ENCODE measurements at places on chromosomes 13 and 19. TPM values are rescaled to one million over a fixed set of nuclear protein-coding genes. Genes with fewer than 3 reads are reported as not detected.

ZNF546 gene
- total RNA-seq: 10.2 TPM

KASH5 gene
- not detected for total RNA-seq

DNA sequence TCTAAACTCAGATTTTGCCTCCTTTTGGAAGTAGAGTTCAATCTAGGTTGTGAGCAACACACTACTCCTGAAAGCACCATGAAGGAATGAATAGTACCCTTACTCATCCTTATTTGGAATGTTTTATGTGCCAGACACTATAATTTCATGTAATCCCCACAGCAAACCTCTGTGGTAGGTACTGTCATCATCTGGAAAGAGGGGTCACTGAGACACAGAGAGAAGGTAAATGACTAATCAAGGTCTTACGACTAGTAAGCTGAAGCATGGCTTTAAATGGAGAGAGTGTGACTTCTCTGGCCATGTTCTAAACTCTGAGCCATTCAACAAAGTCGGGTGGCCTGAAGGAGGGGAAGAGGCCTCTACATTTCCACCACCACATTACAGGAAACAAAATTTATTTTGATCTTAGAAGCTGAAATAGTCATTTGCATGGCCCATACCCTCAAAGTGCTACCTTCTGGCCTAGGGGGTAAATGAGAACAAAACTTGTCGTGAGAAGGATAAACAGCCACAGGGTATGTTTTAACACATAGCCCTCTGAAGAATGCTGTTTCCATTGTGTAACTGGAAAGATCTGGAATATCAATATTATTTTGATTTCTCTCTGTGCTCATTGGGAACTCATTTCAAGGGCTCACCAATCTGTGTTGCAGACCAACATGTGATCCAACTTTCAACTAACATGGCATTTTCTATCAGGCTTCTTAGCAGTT, 180.8 kb upstream of the RFC3 start:
- H3K27me3 ChIP-seq: no peaks in the 10 kb centered on the region
- no peaks in the 10 kb centered on the region for H3K36me3 ChIP-seq
- H3K27ac ChIP-seq: no peak overlapping the region
- DNase-seq: no peak
- H3K4me1 ChIP-seq: peaks cover 10% of the 10 kb centered on the region

DNA sequence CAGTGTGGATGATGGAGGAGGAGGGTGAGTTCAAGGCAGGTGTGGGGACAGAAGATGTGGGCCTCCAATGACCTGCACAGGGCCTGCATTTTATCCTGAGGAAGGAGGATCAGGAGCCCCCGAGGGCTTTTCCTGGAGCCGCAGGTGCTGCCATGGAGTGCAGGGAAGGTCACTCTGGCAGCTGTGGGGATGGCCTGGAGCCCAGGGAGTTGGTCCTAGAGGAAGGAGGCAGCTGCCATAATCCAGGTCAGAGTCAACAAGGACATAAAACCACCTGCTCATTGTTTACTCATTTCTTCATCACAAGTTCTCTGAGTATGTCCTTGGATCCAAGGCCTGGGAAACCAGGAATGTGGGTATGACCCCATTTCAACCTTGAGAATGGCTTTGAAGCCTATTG, 87.2 kb downstream of the SCGB2B2 start:
- no peak for DNase-seq
- no peaks in the 10 kb centered on the region for H3K27me3 ChIP-seq
- no peak overlapping the region for H3K4me3 ChIP-seq
- H3K36me3 ChIP-seq: no peaks in the 10 kb centered on the region
- no peak overlapping the region for H3K27ac ChIP-seq

- H3K4me3 ChIP-seq: no peak overlapping the region
- peaks cover 34% of the 10 kb centered on the region for H3K36me3 ChIP-seq
- peaks cover 21% of the 10 kb centered on the region for H3K4me1 ChIP-seq
- no peaks in the 10 kb centered on the region for H3K27me3 ChIP-seq
Measured at GRCh38 chr19:8511573-8512101, 2.3 kb downstream of the ZNF414 start.

DNA sequence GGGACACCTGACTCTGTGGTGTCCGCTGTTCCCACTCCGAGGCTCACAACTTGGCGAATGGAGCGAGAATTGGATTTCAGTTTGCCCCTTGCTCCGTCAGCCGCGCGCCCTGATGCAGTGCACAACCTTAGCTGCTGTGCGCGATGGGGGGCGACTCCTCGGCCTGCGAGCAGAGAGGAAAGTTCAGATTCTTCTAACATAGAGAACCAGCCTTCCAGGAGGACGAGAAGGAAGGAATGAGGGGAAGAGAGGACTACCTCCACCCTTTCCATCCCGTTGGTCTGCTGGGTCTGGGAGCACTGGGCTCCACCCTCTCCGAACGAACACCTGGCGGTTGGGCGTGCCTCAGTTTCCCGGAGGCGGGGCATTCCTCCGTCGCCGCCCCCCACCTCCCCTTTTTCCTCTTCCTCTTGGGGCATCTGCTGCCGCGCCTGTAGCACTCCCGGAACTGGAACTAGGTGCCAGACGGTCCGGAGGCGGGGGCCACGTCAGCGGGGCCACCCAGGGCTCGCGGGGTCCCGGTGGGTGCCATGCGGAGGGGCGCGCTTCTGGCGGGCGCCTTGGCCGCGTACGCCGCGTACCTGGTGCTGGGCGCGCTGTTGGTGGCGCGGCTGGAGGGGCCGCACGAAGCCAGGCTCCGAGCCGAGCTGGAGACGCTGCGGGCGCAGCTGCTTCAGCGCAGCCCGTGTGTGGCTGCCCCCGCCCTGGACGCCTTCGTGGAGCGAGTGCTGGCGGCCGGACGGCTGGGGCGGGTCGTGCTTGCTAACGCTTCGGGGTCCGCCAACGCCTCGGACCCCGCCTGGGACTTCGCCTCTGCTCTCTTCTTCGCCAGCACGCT, at the start of gene KCNK6:
KCNK6 (plus strand) TSS at position 425 of the 838 bp plus-strand sequence; CDS start at position 531, 106 bp downstream.
- DNase-seq: peak; percentile 58
- peaks cover 34% of the 10 kb centered on the region for H3K4me1 ChIP-seq
- H3K4me3 ChIP-seq: peak within 1 kb of the TSS; percentile 68
- H3K36me3 ChIP-seq: no peaks in the 10 kb centered on the region

- H3K27ac ChIP-seq: no peak overlapping the region
- H3K36me3 ChIP-seq: no peaks in the 10 kb centered on the region
- no peak for DNase-seq
Measured at GRCh38 chr13:66803808-66804456, 426.2 kb downstream of the PCDH9 start.

DNA sequence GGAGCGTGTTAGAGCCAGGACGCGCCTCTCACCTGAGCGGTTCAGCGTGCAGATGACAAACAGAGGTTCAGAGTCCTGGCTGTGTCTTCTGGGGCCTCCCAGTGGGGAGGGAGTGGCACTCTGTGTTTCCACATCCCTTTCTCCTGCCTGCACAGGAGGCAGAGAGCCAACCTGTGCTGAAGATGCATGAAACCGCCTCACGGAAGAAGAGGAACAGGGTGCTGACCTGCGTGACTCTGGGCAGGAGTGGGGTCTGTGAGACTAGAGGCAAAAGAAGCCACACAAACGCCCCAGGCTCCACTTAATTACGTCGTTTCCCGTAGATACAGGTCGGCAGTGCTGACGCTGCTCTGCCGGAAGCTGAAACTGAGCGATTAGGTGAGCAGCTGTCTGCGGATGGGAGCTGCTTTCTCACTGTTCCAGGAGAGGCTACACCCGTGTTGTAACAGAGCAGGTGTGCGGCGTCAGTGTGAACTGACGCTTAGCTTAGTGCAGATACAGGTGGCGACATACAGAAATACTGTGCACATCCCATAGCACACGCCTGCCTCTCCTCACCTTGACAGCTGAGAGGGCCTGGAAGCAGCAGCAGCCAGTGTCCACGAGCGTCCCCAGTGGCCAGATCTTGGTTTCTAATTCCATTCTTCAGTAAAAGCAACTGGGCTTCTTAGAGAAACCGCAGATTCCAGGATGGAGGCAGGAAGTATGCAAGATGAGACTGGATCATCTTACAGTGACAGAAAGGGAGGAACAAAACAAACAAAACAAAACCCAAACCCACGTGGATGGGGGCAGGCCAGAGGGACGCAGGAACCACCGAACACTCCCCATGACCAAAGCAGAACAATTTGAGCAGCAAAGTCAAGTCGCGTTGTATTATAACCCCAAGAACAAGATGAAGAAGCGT, 37.7 kb upstream of the MCF2L start:
- no peaks in the 10 kb centered on the region for H3K36me3 ChIP-seq
- peak overlapping the region; percentile 23 for H3K4me3 ChIP-seq
- no peak for DNase-seq
- H3K4me1 ChIP-seq: peaks cover 19% of the 10 kb centered on the region
- H3K27ac ChIP-seq: no peak overlapping the region
- peaks cover 19% of the 10 kb centered on the region for H3K27me3 ChIP-seq

- H3K36me3 ChIP-seq: peaks cover 10% of the 10 kb centered on the region
- DNase-seq: no peak
- H3K27me3 ChIP-seq: no peaks in the 10 kb centered on the region
- H3K4me3 ChIP-seq: no peak overlapping the region
- peaks cover 19% of the 10 kb centered on the region for H3K4me1 ChIP-seq
Measured at GRCh38 chr13:41467425-41467945, 10.1 kb downstream of the RGCC start.

DNA sequence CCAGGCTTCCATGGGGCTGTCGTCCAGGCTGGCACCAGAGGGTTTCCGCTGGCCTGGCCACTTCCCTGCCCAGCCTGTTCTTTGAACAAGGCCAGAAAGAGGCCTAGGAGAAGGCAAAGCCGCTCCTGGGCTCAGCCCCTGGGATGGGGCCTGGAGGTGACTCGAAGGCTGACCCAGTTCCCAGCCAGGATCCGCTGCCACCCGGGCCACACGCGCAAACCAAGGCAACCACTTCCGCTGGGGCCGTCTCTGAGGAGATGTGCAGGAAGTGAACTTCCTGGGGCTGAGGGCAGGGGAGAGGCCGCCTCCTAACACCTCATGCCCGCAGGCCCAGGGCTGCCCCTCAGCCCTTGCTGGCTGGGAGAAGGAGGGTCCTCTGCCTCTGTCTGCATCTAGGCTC, 15.2 kb downstream of the PLEKHF1 start:
- H3K27me3 ChIP-seq: no peaks in the 10 kb centered on the region
- H3K4me1 ChIP-seq: peaks cover 70% of the 10 kb centered on the region
- H3K27ac ChIP-seq: peak overlapping the region; percentile 73
- no peak for DNase-seq
- H3K4me3 ChIP-seq: no peak overlapping the region
- H3K36me3 ChIP-seq: peaks cover 23% of the 10 kb centered on the region

- H3K27me3 ChIP-seq: no peaks in the 10 kb centered on the region
- DNase-seq: peak; percentile 95
- peak within 1 kb of the TSS; percentile 56 for H3K4me3 ChIP-seq
- H3K27ac ChIP-seq: no peak within 1 kb of the TSS
- H3K4me1 ChIP-seq: peaks cover 6% of the 10 kb centered on the region
- no peaks in the 10 kb centered on the region for H3K36me3 ChIP-seq
Measured at GRCh38 chr19:58033741-58034476, at the start of gene ZSCAN1. Gene ZSCAN1 (plus strand): TSS chr19:58034025. CDS start chr19:58037837, 3,812 bp downstream.

GRCh38 chr19:55325172-55325571, at the start of gene TMEM150B:
Gene TMEM150B (minus strand): TSS chr19:55325341. CDS start chr19:55321036, 4,305 bp downstream.
- no peaks in the 10 kb centered on the region for H3K36me3 ChIP-seq
- no peak for DNase-seq
- H3K27me3 ChIP-seq: peaks cover 1% of the 10 kb centered on the region

- H3K27ac ChIP-seq: no peak overlapping the region
- no peaks in the 10 kb centered on the region for H3K27me3 ChIP-seq
- no peak overlapping the region for H3K4me3 ChIP-seq
- H3K36me3 ChIP-seq: peaks cover 3% of the 10 kb centered on the region
Measured at GRCh38 chr13:27660511-27660910, 38.8 kb downstream of the POLR1D start.

- DNase-seq: no peak
- H3K27ac ChIP-seq: no peak overlapping the region
- H3K36me3 ChIP-seq: no peaks in the 10 kb centered on the region
Measured at GRCh38 chr13:67238277-67238859, 8.2 kb upstream of the PCDH9 start.

SERPINE3 gene
- total RNA-seq: not detected

RDH8 gene
- not detected for total RNA-seq

GRCh38 chr13:39037410-39037879, 444 bp downstream of the PROSER1 start:
- H3K27me3 ChIP-seq: no peaks in the 10 kb centered on the region
- H3K27ac ChIP-seq: peak overlapping the region; percentile 89

- DNase-seq: no peak
- H3K4me1 ChIP-seq: no peaks in the 10 kb centered on the region
- no peak overlapping the region for H3K4me3 ChIP-seq
- H3K27me3 ChIP-seq: no peaks in the 10 kb centered on the region
- H3K36me3 ChIP-seq: no peaks in the 10 kb centered on the region
Measured at GRCh38 chr13:90839061-90839460, 508.4 kb upstream of the MIR17HG start.

- no peaks in the 10 kb centered on the region for H3K27me3 ChIP-seq
- H3K27ac ChIP-seq: no peak overlapping the region
- no peaks in the 10 kb centered on the region for H3K4me1 ChIP-seq
- no peaks in the 10 kb centered on the region for H3K36me3 ChIP-seq
- peak overlapping the region; percentile 38 for H3K4me3 ChIP-seq
Measured at GRCh38 chr19:38769635-38770211, 3.6 kb downstream of the LGALS7 start.

- peaks cover 18% of the 10 kb centered on the region for H3K36me3 ChIP-seq
- no peak overlapping the region for H3K27ac ChIP-seq
- no peaks in the 10 kb centered on the region for H3K4me1 ChIP-seq
- no peak overlapping the region for H3K4me3 ChIP-seq
Measured at GRCh38 chr19:19444681-19445155, 39.2 kb downstream of the GATAD2A start.

- H3K4me3 ChIP-seq: no peak overlapping the region
- H3K36me3 ChIP-seq: no peaks in the 10 kb centered on the region
- peaks cover 62% of the 10 kb centered on the region for H3K27me3 ChIP-seq
- no peaks in the 10 kb centered on the region for H3K4me1 ChIP-seq
- no peak overlapping the region for H3K27ac ChIP-seq
- no peak for DNase-seq
Measured at GRCh38 chr13:25575562-25575961, 203.8 kb downstream of the ATP8A2 start.

- H3K4me1 ChIP-seq: no peaks in the 10 kb centered on the region
- no peaks in the 10 kb centered on the region for H3K36me3 ChIP-seq
- H3K27me3 ChIP-seq: no peaks in the 10 kb centered on the region
- DNase-seq: no peak
Measured at GRCh38 chr19:38918526-38918925, 6.5 kb upstream of the CCER2 start.

DNA sequence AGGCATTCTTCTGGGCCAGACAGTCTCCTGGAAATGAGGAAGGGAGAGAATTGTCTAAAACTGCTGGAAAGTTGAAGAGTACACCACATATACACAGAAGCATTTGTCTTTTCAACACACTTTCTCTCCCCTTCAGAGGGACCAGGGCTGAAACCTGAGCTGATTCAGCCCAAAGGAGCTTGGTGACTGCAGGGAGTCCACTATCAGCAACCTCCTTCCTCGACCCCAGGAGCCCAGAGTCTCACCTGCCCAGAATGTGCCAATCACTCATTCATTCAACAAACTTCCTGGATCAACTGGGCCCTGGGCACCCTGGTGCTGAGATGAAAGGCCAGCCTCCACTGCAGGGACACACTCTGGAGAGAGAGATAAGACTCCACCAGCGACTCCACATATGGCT, 128.9 kb upstream of the VSTM2B start:
- H3K4me1 ChIP-seq: no peaks in the 10 kb centered on the region
- no peak overlapping the region for H3K4me3 ChIP-seq
- H3K27ac ChIP-seq: no peak overlapping the region
